ENCODE measurements at places on chromosomes 12 and 14. TPM values are rescaled to one million over a fixed set of nuclear protein-coding genes. Genes with fewer than 3 reads are reported as not detected.

The ACOT6 gene
- not detected for total RNA-seq

DNA sequence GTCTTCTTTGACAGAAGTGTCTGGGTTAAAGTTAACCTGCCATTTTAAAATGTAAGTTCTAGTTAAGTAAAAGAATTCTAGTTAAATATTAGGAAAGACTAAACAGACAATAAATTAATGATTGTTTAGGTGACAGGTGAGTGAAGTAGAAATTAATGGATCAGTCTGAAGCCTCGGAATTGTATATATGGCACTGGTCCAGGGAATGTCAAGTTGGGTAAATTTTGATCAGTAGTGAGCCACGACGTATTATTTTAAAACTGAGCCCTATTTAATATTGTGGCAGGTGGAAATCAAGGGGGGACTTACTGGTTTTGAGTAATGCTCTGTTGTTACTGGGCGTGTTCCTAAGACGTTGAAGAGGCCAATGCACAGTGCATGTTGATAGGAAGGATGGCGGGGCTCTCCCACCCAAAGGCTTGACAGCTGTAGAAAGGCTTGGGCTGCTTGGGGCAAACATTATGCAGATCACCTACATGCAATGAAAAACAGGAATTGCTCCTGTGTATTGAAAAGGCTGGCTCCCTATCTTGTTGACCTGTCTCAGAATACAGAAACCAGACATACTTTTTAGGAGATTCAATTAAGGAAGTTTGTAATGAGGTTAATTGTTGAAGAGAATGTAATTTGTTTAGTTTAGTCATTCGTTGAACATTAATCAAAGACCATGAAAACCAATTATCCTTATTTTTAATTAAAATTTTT lies 5.9 kb upstream of the PPFIBP1 start:
- H3K27me3 ChIP-seq = no peaks in the 10 kb centered on the region
- no peak overlapping the region for H3K27ac ChIP-seq
- H3K4me3 ChIP-seq = no peak overlapping the region
- peaks cover 24% of the 10 kb centered on the region for H3K4me1 ChIP-seq
- no peaks in the 10 kb centered on the region for H3K36me3 ChIP-seq
- DNase-seq = no peak

DNA sequence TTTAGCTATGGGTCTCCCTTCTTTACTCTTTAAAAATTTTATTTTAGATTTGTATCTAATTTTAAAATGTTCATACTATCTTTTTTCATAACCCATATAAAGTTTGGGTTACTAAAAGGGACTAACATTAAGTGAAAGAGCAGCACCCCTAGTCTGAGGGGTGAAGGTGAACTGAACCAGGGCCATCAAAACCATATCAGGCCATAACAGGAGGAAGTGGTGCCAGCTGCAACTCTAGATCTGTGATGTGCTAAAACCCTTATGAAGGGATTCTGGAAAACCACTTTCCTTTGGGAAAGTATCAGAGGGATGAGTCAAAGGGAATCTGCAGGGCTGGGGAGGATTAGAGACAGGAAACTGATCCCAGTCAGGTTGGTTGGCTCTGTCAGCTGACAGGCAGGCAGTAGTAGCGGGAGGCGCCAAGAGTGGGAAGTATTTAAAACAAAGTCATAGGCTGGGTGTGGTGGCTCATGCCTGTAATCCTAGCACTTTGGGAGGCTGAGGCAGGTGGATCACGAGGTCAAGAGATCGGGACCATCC lies 162.5 kb downstream of the PPM1H start:
- H3K27ac ChIP-seq = no peak overlapping the region
- no peaks in the 10 kb centered on the region for H3K36me3 ChIP-seq
- no peak overlapping the region for H3K4me3 ChIP-seq
- H3K27me3 ChIP-seq = no peaks in the 10 kb centered on the region

- H3K27ac ChIP-seq = peak overlapping the region; percentile 67
- no peaks in the 10 kb centered on the region for H3K27me3 ChIP-seq
- no peak for DNase-seq
- no peak overlapping the region for H3K4me3 ChIP-seq
- no peaks in the 10 kb centered on the region for H3K4me1 ChIP-seq
- H3K36me3 ChIP-seq = no peaks in the 10 kb centered on the region
Measured at GRCh38 chr14:24875991-24876878, 173.7 kb downstream of the STXBP6 start.

GRCh38 chr12:45789025-45789424 lies 59.5 kb downstream of the ARID2 start:
- DNase-seq = no peak
- H3K27me3 ChIP-seq = no peaks in the 10 kb centered on the region
- no peak overlapping the region for H3K4me3 ChIP-seq
- no peaks in the 10 kb centered on the region for H3K4me1 ChIP-seq
- no peak overlapping the region for H3K27ac ChIP-seq
